ENCODE measurements at places on chromosomes 6 and 20.
A peak's percentile ranks its signal among the peaks of the same experiment; 100 is the strongest.

DNA sequence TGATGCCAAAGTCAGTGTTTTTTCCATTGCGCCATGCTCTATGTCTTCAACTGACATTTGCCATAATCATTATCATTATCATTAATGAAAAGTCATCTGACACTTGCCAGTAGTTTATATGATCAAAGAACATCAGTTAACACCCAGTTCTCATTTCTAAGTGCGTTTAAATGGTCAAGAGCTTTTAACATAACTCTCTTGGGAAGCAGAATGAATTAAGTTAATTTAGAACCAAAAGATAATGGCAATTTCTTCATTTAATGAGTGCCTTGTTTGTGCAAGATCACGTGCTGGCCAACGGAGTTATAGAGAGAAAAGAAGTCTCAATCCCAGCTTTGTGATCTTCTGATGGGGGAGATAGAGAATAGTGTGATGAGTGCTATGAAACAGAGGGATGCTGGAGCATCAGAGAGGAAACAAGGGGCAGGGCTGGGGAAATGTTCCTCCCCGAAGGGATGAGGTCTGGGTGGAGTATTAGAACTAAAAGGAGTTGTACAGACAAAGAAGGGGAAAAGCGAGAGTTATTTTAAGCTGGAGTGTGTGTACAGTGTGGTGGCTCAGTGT lies 20.3 kb downstream of the ANKS1A start:
- DNase-seq, result no peak

DNA sequence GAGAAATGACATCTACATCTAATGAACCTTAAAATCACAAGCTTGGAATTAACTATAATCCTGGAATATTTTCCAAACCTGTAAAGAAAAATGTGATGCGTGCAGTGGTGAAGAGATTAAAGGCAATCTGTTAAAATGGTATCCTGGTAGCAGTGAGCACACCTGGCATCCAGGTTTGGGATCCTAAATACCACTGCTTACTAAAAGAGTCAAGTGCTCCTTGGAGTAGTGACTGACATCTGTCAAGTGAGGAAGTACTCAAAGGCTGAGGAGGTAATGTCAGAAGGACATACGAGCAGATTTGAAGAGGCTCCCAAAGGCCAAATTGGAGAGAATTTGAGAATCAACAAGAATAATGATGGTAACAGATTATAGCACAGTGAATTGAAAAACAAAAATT lies 32.8 kb downstream of the PCMT1 start:
- DNase-seq, result no peak

GRCh38 chr6:156691018-156691417 lies 86.2 kb upstream of the ARID1B start:
- DNase-seq, result no peak

- DNase-seq, result no peak
Measured at GRCh38 chr20:835608-836045, 2.1 kb downstream of the FAM110A start.

DNA sequence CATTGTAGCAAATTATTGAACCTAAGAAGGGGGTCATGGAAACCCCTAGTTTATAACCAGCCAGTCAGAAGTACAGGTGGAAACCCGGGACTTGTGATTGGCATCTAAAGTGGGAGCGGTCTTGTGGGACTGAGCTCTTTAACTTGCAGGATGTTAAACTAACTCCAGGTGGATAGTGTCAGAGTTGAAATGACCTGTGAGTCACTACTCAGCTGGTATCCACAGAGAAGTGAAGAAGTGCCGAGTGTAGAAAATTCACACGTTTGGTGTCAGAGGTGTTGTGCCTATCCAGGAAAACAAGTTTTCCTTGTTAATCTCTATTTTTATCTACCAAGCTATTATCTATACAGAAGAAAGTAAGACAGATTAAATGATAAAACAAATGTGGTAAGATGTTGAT lies 179.7 kb downstream of the ADGRG6 start:
- no peak for DNase-seq

DNA sequence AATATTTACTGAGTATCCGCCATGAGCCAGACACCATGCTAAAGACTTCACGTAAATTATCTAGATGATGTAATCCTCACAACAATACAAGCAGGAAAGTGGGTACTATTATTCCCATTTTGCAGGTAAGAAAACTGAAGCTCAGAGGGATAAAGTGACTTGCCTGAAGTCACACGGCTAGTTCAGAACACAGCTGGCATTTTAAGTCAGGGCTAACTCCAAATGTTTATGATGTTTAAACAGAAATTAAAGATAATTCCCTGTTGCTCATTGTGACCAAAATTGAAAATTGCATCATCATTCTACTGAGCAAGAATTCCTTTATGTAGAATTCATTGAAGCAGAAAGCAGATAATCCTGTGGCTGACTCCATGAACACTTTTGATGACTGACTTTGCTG lies 71.3 kb upstream of the STXBP5 start:
- DNase-seq, result no peak

GRCh38 chr6:36682328-36683144 lies 4.0 kb downstream of the CDKN1A start:
- no peak for DNase-seq

GRCh38 chr6:8195040-8195713 lies 92.8 kb upstream of the EEF1E1 start:
- no peak for DNase-seq

DNA sequence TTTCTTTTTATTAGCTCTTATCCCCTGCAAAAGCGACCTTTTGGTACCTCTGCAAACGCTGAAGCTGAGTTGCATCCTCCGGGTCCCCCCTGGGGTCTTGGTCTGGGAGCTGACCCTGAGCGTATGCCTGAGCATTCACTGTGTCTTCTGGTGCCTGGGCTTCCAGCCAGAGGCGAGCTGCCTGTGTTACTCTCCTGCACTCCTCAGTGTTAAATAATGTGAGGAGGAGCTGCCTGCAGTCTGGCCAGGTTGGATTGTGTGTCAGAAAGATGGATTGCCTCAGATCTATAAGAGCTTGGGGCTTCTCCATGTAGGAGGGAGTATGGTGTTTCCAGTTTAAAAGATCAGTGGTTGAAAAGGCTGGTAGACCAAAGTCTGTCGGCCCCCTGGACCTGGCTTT lies 8.7 kb upstream of the GMPR start:
- DNase-seq, result no peak

DNA sequence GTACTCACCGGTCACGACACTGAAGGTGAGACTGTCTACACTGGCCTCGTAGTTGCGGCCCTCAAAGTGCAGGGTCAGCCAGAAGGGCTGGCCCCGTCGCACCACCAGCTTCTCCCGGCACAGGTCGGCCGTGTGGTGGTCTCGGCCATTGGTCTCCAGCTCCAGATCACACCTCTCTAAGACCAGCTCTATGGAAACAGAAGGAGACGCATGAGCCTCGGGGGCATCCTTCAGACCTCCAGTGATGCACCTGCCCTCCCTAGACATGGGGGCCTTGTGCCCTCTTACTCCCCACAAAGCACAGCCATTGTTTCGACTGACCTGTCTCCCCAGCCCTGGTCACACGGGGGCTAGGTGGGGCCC lies 3.7 kb downstream of the TGM2 start:
- no peak for DNase-seq

DNA sequence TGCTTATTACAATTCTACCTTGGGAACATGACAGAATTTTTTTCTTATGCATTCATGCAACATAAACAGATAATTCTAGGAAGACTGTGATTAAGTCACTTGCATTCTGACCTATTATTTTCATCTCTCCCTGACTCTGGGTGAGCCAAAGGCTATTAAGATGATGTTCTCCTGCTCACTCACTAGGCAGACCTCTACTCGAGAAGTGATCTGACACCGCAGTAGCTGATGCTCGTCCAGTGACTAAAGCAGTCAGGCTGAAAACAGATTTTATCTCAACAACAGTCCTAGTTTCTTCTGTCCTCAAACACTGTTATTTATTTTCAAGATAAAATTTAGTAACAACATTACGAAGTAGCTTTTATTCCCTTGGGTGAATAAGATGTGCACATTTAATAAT lies 17.3 kb downstream of the NAA20 start:
- no peak for DNase-seq

- no peak for DNase-seq
Measured at GRCh38 chr6:71420095-71420692, 131.6 kb downstream of the OGFRL1 start.

DNA sequence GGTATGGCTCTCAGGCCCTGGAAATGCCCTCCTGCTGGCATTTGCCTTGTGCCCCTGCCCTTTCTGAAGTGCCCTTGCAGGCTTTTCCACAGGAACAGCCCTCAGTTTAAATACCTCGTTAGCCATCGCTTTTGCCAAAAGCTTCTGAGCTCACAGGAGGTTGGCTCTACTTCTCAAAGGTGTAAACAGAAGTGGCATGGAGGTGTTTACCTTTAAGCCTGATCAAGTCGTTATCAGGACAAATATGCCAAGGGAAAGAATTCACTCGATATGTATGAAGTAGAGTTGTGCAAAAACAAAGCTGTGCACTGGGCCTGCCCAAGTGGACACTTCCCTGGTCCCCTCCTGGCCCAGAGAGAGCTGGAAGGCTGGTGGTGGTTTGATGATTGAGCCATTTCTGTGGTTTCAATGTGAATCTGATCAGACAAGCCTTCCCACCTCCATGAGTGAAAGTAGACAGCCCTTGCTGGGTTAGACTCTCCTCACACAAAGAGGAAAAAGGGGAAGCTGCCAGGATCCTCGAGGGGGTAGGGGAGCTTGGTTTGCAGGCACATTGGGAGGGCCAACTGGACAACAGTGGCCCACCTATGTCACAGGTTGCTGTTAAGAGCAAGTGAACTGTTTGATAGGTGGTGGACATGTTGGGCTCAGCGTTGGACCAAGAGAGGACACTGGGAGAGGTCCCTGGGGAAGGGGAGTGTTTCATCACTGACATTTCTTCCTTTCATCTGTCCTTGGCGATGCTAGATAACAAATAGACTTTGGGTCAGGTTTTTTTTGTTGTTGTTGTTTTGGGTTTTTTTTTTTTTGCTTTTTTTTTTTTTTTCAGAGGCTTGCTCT lies 98.7 kb downstream of the ZDHHC14 start:
- no peak for DNase-seq

DNA sequence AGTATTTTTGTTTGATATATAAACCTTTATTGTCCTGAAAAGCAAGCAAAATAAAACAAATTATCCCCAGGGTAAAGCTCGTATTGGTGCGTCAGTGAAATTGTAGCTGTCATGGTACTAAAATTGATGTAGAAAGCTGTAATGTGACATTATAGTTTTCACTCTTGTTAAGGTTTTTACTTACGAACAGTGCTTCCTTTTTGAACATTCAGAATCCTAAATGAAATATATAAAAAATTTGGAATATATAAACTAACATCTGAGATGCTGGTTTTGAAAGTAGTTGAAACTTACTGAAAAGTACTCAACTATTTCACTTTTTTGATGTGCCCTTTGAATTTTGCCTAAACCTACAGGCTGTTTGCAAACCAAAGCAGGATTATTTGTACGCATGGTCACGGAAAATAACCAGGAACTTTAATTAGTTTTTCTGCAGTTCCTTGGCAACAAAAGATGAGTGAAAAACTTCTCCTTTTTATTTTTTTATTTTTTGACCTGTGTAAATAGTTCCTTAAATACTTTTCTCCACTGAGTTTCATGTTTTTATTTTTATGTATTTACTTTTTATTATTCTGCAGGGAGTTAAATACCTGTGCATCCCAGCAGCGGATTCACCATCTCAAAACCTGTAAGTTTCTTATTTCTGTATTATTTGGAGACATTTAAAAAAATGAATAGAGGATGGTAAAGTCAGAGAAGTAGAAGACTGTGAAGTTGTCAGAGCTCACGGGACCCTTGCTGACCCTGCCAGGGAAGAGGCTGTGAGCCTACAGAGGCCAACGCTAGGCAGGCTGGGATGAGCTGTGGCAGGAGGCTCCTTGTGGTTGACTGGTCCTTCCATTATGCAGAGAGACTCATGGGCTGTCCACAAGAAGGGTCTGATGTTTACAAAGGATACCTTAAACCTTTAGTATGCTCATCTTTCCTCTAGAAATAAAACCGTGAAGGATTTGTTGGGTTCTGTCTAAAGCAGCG lies 42.5 kb downstream of the DUSP22 start:
- no peak for DNase-seq

DNA sequence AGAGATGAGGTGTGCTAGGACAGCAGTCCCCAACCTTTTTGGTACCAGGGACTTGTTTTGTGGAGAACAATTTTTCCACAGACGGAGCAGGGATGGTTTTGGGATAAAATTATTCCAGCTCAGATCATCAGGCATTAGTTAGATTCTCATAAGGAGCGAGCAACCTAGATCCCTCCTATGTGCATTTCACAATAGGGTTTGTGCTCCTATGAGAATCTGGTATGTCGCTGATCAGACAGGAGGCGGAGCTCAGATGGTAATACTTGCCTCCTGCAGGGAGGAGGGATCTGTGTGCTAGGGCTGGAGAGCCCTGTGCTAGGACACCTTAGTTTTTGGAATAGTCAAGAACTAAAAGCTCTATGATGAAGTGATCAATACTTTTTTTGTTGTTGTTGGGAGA lies 2.5 kb downstream of the SMIM13 start:
- no peak for DNase-seq

- peak; percentile 61 for DNase-seq
Measured at GRCh38 chr6:14542670-14543366, 425.2 kb downstream of the CD83 start.

GRCh38 chr20:9829835-9830234 lies 9.0 kb downstream of the PAK5 start:
- DNase-seq, result no peak

DNA sequence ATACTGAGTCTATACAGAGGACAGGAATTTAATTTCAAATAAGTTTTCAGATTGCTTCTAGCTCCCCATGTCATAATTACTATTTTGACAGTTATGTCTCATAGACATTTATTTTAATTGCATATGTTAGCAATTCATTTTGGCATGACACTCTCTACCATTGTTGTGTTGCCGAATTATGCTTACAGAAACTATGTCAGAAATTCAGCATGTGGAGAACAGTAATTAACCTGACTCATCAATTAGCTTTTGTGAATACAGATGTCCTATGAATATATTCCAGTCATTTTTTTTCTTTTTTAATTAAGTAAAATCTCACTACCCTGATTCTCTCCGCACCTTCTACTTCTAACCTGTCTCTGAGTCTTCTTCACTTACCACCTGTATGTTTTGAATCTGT lies 105.1 kb downstream of the NKAIN2 start:
- no peak for DNase-seq

DNA sequence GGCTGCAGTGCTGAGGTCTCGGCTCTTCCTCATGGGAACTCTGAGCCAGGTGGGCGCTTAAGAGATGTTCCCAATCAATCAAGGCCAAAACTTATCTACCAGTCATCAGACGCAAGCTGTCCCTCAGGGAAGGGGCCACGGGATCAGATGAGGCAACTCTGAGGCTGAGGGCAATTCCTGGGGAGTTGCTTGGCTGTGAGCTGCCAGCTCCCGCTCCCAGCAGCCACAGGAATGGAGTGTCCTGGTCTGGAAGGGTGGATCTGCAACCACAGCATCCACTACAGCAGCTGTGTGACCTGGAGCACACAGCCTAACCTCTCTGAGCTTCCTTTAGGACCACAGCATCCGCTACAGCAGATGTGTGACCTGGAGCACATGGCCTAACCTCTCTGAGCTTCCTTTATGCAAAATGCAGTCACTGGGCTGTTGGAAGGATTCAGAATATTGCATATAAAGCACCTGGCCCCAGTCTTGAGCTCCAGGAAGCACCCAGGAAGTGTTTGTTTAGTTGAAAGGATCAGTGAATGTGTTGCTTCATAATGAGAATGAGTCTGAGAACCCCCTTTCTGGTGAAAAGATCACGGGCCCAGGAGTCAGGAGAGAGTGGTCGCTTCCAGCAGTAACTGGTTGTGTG lies 60.9 kb downstream of the TFAP2C start:
- DNase-seq, result no peak
